ENCODE measurements at places on chromosomes 7 and 10.

DNA sequence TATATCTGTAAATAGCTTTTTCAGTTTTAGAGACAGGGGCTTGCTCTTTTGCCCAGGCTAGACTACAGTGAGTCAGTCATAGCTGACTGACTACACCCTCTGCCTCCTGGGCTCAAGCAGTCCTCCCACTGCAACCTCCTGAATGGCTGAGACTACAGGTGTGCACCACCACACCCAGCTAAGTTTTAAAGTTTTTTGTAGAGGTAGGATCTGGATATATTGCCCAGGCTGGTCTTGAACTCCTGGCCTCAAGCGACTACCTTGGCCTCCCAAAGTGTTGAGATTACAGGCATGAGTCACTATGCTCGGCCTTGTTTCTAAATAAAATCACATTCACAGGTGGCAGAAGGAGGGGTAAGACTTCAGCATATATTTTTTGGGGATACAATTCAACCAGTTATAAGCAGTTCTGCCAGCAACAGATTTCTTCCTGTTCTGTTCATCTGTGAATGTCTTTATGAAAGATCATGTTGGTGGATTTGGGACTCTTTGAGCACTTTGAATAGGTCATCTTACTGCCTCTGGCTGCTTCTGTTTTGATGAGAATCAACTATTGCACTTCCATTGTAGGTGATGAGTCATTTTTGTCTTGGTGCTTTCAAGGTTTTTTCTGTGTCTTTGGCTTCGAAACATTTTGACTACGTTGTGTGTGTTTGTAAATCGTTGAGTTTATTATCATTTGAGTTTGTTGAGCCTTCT lies 15.7 kb downstream of the RBM33 start:
- peak; percentile 73 for DNase-seq

DNA sequence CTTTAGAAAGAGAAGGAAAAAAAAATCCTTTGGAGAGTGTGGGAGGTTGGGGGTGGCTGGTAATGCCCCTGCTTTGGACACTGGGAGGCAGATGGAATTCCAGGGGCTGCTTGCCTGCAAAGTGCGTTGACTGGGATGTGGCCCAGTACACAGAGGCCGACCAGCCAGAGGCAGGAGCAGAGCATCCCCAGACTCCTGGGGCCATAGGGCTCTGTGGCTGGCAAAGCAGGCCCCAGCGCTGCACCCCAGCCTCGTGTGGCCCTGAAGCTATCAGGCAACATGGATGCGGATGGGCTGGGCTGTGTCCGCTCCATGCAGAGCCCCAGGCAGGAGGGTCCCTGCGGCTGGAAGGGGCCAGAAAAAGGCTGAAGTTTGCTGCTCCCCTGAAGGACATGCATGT lies 361.6 kb upstream of the FZD8 start:
- no peak for DNase-seq

DNA sequence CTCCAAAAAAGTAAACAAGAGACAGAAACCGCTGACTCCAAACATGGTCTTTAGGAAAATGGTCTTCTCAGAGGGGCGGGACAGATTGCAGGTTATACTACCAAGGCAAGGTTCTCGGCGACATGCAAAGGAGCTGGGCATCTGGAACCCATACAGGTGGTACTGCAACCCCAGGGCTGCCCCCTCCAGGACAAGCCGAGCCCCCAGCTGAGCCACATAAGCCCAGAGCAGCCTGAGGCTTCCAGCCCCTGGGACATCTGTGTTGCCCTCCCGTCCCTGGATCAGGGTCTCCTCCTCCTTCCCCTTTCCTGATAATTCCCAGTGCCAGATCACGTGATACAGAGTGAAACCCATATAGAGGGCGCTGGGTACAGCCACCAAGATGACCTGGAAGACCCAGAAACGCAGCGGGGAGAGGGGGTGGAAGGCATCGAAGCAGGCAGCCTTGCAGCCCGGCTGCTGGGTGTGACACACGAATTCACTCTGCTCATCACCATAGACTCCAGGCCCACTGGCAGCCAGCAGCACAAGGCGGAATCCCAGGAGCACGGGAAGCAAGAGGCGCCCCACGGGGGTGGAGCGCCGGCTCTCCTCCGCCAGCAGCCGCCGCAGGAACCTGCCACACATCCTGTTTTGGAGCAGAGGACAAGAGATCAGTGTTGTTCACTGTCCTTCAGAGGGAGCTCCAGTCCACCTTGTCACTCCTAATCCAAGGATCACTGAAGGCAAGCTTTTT lies at the start of gene GJC3:
GJC3 (minus strand) TSS at position 627 of the 736 bp plus-strand sequence; CDS start at position 627, 0 bp downstream.
- DNase-seq, result peak; percentile 48

DNA sequence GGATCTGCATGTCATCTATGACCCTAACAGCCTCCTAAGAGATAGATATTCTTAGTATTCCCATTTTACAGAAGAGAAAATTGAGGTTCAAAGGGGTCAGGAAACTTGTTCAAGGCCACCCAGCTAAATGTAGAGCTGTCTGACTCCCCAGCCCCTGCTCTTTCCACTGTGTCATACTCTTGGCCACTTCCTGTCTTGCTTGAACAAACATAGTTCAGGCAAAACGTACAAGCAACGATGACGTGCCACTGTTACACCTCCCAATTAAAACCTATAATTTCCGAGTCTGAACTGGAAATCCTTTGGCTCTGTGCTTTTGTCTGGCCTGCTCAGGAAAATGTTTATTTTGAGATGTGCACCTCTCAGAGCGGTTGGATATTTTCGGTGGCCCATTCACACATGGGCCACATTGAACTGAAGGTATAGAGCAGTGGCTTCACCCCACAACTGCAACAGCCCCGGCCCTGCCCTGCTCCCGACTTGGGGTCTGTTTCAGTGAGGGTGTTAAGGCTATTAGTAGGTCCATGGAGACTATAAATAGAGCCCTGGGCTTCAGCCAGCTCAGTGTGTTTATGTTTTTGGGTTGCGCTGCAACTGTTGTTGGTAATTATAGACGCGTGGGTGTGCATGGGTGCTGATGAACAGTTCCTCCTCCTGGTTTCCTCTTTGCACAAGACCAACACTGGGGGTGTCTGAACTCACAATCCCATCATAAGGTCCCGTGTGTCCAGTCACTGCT lies 172.3 kb upstream of the ADO start:
- DNase-seq, result peak; percentile 70

DNA sequence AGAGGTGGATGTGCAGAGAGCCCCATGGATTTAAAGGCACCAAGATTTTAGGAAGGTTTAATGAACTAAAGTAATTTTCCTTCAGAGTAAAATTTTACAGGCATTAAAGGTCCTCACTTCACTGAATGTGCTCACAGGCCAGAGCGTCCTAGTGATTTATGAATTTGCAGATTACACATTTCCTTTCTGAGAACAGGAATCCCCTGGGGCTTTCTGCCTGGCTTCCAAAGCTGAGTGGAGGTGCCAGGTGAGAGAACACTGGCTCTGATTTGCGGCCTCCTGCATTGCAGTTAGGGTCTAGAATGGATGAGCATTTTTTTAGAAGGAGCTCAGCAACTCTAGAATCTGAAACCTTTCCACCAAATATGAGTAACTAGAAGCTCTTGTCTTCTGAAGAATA lies 194.3 kb downstream of the SORCS3 start:
- no peak for DNase-seq

DNA sequence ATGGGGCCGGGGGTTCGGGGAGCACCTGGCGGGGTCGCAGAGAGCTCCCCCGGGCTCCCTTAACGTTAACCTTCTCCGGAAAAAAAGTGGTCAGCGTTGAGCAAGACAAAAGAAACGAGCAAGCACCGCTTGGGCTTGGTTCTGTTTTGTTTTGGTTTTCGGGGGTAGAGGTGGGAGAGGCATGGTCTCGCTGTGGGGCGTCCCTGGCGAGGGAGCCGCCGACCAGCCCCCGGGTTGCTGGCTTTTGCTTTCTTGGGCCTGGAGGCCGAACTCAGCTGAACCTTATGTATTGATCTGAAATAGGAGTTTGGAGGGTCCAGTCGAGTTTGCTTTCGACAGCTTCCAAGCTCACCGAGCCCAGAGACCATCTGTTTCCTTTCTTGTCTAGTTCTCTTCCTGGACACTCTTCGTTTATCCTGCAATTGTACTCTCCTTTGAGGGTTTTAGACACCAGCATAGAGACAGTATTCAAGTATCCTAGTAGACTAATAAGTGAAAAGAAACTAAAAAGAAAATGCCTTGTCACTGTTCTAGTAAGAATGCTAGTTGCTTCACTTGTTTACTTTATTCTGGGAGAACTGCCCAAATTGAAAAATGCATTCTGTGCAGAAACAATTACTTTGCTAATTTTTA lies 980 bp downstream of the FHIP2A start:
- DNase-seq, result peak; percentile 45

Data from activated CD4-positive, alpha-beta T cell treated with anti-CD3 and anti-CD28 coated beads, Interleukin-10, Interleukin-2, amounts not matched to agents 100 ng/mL and 50 ng/mL, durations not matched to agents 16 hours and 8 hours (primary cell).